ENCODE measurements at places on chromosomes 4 and X. TPM values are rescaled to one million over a fixed set of nuclear protein-coding genes. Genes with fewer than 3 reads are reported as not detected.

Gene DRP2
- 0.39 TPM for total RNA-seq

DNA sequence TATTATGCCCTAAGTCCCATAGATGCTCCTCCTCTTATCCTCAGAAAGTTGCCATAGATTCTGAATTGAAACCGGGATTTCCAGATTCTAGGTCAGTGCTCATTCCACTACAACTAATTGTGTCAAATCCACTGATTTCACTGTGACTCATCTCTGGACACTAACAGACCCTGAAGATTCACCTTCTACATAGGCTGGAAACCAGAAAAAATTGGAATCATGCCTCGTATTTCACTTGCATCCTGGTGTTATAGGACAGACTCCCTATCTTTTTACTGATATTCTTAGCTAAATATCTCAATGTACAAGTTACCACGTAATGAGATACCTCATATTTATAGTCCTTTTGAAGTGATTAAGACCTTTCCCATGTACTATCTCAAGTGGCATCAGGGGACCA is 36.7 kb downstream of the CLNK start:
- no peak for DNase-seq
- no peaks in the 10 kb centered on the region for H3K4me1 ChIP-seq
- no peaks in the 10 kb centered on the region for H3K27me3 ChIP-seq
- no peaks in the 10 kb centered on the region for H3K36me3 ChIP-seq
- H3K4me3 ChIP-seq, result no peak overlapping the region

DNA sequence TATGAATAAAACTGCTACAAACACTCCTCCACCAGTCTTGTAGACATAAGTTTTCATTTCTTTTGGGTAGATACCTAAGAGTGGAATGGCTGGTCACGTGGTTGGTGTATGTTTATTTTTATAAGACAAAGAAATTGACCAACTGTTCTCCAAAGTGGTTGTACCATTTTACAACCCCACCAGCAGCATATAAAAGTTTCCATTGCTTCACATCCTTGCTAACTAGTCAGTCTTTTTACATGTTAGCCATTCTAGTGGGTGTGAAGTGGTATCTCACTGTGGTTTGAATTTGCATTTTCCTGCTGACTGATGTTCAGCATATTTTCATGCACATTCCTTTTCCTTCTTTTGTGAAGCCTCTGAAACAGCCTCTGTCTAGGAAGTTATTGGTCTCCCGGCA is 76.2 kb upstream of the ADGRG2 start:
- no peaks in the 10 kb centered on the region for H3K27me3 ChIP-seq
- no peak overlapping the region for H3K27ac ChIP-seq
- H3K4me1 ChIP-seq, result no peaks in the 10 kb centered on the region
- no peak for DNase-seq

DNA sequence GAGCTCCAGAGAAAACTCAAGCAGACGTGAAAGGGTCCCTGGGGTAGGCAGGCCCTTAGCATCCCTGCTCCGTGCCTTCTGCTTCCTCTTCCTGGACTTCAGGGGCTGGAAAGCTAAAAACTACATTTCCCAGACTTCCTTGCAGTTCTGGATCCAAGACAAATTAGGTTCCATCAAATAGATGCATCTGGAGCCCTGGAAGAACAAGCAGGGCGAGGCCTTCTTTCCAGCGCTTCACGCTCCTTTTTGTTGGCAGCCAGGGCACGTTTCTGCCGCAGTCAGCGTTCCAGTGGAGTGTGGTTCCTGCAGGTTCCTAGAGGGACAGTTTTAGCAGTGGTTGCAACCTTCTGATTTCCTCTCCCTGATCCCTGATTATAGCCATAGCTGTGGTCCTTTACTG is 53.6 kb upstream of the MSX1 start:
- no peaks in the 10 kb centered on the region for H3K27me3 ChIP-seq
- no peaks in the 10 kb centered on the region for H3K36me3 ChIP-seq
- H3K27ac ChIP-seq, result no peak overlapping the region
- no peaks in the 10 kb centered on the region for H3K4me1 ChIP-seq

DNA sequence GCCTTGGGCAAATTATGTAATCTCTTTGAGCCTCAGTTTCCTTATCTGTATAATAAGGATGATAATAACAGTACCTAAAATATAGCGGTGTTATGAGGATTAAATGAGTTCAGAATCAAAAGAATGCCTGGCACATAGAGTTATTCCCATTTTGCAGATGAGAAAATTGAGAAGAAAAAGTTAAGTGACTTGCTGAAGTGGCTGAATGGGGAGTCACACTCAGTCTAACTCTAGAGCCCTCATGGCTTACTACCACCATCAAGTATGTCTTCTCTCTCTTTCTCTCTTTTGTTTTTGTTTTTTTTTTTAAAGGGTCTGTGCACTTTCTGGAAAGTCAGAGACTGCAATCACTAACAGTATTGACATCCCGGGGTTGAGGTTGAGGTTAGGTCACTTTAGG is 615 bp downstream of the CACNA1F start:
- H3K27ac ChIP-seq, result no peak overlapping the region
- no peaks in the 10 kb centered on the region for H3K36me3 ChIP-seq
- no peaks in the 10 kb centered on the region for H3K27me3 ChIP-seq
- no peaks in the 10 kb centered on the region for H3K4me1 ChIP-seq
- H3K4me3 ChIP-seq, result no peak overlapping the region
- no peak for DNase-seq

Gene ERAS
- total RNA-seq, result not detected

DNA sequence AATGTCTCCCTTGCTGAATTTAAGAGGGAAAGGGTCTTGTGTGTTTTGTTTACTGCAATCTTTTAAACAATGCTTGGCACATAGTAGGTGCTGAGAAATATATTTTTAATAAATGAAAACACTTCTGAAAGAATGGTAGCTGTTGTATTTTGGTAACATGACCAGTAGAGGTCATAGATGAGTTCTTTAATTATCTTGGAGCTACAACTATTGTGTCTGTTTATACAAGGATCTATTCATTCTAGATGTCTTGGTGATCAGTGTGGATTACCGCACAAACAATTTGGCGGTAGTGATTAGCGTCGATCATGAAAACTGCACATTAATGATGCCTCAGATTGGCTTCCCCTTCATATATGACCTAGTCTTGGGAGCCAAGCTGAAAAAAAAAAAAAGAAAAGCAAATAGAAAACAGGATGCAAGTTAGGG is 21.4 kb upstream of the SCRG1 start:
- H3K27ac ChIP-seq, result no peak overlapping the region
- H3K4me3 ChIP-seq, result no peak overlapping the region

DNA sequence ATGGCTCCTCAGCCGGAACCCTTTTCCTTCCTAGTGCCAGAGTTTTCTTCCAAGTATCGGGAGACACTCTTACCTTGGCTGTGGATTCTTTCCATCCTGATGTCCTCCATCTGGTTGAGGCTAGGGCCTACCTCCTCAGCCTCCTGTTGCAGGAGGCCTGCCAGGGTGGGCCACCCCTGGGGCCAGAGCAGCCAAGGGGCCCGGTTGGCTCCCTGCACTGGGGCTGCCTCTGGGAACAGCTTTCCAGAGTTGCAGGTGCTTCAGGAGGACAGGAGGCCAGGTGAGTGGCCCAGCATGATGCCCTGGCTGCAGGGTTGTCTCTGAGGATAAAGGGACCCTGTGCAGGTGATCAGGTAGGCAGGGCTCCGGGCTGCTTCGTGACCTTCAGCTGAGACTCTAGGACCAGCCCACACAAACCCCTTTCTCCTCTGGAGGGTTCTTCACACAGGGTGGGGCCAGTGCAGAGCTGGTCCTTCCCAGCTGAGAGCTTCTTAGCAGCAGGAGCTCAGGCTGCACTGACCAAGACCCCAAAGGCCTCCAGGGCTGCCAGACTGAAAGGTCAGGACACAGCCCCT is 5.3 kb upstream of the GPR78 start:
- H3K4me3 ChIP-seq, result no peak overlapping the region
- H3K27ac ChIP-seq, result no peak overlapping the region
- peaks cover 14% of the 10 kb centered on the region for H3K4me1 ChIP-seq
- H3K36me3 ChIP-seq, result no peaks in the 10 kb centered on the region

- no peak overlapping the region for H3K27ac ChIP-seq
- no peaks in the 10 kb centered on the region for H3K36me3 ChIP-seq
- H3K4me1 ChIP-seq, result 0 out of 2 replicates have a peak, but pooled peaks cover 6% of the 10 kb centered on the region
- DNase-seq, result no peak
Observed at GRCh38 chrX:147646949-147647723, 264.6 kb upstream of the FMR1 start.

Gene ARL9
- total RNA-seq, result not detected
